CD4-positive, alpha-beta T cell treated with Interleukin-2 at 100 ng/mL for 4 hours (primary cell): ENCODE measurements at places on chromosomes 11 and 22.

DNA sequence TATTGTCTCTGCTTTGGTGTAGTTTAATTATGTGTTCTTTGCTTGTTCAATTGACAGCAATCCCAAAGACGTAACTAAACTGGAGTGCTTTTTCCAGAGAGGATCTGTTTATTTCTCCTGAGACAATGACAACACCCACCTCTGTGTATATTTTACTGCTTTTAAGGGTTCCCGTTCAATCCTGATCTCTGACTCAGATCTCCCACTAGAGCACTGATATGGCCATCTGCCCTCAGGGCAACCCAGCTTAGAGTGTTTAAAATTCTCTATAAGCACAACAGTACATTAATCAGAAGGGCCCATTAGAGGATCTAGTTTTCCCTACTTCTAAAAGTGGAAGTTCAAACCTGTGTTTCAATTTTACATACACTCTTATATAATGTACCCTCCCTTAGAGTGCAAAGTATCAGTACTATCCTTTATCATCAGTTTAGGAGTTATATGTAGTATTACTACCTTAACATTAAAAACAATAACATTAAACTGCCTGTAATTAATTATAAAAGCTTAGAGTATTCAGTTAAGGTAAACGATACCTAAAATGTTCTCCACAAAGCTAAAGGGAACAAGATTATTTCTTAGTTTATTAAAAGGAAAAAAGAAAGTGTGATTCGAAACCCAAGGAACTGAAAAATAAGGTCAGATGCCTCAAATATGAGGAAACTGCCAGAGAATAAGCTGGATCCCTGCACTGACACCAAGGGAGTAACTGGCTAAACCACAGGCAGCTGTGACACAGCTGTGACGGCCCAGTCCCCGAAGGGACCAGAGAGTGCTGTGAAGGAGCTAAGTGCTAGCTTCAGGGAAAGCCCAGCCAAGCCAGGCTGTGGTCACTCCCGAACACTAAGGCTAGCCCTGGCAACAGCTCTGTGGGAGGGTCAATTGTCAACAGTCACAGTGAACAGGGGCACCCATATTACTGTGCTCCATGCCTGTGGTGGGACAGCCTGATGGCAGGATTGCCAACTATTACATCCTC lies 15.2 kb downstream of the UFD1 start:
- DNase-seq, result no peak

DNA sequence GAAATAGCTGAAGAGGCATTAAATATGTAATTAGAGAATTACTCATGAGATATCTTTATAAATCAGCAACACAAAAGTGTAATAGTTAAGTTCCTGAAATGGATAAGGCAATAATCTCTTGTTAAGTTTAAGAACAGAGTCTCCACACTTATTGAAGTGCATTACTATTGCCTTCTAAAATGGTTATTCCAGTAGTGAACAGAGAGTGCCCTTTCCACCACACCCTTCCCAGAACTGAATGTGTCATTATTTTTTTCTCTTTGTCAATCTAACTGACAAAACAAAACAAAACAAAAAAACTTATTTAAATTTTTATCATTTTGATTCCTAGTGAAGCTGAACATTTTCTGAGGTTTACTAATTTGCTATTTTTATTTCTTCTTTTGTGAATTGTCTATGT lies 9.2 kb upstream of the PRRG4 start:
- DNase-seq, result no peak

GRCh38 chr11:69259096-69259495 lies 34.9 kb upstream of the MYEOV start:
- no peak for DNase-seq

DNA sequence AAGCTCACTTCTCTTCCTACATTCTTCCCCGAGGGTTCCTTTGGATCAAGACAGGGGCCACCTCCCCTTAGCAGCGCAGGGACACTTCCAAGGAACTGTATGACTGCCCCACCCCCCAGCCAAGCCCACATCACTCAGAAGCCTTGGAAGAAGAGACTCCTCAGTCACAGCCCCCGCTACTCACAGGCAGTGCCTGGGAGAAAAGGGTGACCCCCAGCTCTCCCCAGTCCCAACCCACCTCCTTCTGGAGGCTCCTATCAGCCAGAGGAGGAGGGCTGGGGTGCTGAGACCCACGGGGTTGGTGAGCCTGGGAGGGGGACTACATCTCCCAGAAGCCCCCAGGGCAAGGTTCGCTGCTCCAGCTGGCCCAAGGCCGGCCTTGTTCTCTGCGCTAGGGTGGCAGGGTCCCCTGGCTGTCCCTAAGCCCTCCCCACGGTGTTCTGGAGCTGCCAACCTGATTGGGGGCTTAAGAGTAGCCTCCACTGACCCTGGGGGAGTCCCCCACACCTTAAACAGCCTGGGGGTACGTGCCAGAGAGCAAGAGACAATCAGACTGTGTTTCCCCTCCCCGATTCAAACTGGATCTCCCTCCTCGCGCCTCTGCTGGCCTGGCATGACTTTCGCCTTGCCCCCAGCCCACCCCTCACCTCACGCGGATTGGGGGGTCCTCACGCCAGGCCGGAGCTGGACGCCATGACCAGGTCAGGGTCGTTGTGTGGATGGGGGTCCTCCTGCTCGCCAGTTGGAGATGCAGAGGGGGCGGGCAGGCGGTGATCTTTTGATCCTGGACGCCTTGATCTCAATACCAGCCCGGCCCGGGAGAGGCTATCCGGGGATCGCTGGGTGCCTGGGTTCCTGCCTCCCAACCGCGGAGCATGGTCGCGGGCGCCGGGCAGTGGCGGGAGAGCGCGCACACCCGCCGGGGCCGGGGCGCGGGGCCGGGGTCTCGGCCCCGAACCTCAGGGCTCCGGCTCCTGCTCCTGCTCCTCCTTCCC lies 838 bp downstream of the BCL9L start:
- no peak for DNase-seq

GRCh38 chr11:133570376-133570775 lies 38.1 kb upstream of the OPCML start:
- no peak for DNase-seq

- DNase-seq, result no peak
Observed at GRCh38 chr11:36122671-36123070, 166.6 kb downstream of the COMMD9 start.

GRCh38 chr11:23124996-23125395 lies 264.7 kb upstream of the CCDC179 start:
- DNase-seq, result no peak

GRCh38 chr11:129115652-129116586 lies 76.2 kb downstream of the ARHGAP32 start:
- no peak for DNase-seq

GRCh38 chr22:26450453-26451185 lies 21.6 kb downstream of the ASPHD2 start:
- no peak for DNase-seq

DNA sequence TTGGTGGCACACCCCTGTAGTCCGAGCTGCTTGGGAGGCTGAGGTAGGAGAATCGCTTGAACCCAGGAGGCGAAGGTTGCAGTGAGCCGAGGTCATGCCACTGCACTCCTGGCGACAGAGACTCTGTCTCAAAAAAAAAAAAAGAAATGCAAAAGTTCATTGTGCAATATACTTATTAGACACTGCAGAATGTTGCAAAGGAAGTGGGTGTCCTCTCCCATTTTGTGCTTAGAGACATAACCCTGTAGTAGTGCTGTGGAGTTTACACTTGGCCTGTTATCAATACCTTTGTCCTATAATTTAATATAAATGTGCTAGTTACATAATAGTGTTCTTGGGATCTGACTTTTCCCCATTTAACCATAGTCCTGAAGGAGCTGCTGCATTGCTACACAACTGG lies 9.4 kb downstream of the BCL2L13 start:
- DNase-seq, result no peak

DNA sequence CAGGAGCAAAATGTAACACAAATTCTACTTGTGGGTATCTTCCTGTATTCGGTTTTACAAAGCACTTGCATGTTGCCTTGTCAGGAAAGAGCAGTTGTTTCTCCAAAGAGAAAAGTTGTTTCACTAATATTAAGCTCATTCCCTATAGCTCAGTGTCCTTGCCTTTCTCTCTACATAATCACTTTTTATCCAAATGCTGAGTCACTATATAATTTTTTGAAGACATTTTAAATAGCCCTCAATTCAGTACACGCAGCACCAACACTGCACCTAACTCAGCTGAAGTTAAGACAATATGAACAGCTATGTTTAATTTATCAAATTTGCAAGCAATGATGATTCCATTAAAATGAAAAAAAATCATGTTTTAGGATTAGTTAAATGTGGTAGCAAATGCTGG lies 14.5 kb upstream of the MRTFA start:
- DNase-seq, result no peak

GRCh38 chr11:44943118-44943517 lies 7.6 kb downstream of the TP53I11 start:
- no peak for DNase-seq

GRCh38 chr11:66680966-66681645 lies 3.4 kb upstream of the RBM4B start:
- DNase-seq, result no peak

GRCh38 chr11:44223238-44223637 lies 86.7 kb downstream of the ALX4 start:
- DNase-seq, result no peak
